ENCODE measurements at places on chromosomes 1 and 21.

DNA sequence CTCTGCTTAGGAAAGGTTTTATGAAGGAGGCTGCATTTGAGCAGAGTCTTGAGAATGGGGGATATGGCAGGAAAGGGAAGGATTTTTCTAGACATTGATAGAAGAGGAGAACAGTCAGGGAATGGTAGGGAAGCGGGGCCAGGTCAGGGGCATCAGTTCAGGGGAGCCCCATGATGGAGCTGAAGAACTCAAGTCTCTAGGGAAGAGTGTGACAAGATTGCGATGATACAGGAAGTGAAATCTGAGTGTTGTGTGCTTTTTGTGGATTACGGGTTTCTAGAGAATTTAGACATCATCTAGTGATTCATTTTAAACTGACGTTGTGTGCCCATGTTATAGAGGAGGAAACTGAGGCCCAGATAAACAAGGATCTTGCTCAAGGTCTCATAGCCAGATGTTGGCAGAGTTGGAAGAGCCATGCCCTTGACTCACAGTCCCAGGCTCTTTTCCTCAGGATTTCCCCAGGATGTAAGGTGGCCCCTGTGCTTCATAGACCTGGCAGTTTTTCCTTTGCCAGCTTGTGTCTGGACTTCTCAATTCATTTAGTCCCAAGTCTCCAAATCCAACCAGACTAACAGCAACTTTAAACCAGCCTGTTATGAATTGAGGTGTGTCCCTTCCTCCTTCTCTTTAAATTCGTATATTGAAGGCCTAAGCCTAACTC lies 130.3 kb downstream of the ROR1 start:
- no peak for DNase-seq

GRCh38 chr1:55257958-55258357 lies 42.8 kb upstream of the USP24 start:
- no peak for DNase-seq

DNA sequence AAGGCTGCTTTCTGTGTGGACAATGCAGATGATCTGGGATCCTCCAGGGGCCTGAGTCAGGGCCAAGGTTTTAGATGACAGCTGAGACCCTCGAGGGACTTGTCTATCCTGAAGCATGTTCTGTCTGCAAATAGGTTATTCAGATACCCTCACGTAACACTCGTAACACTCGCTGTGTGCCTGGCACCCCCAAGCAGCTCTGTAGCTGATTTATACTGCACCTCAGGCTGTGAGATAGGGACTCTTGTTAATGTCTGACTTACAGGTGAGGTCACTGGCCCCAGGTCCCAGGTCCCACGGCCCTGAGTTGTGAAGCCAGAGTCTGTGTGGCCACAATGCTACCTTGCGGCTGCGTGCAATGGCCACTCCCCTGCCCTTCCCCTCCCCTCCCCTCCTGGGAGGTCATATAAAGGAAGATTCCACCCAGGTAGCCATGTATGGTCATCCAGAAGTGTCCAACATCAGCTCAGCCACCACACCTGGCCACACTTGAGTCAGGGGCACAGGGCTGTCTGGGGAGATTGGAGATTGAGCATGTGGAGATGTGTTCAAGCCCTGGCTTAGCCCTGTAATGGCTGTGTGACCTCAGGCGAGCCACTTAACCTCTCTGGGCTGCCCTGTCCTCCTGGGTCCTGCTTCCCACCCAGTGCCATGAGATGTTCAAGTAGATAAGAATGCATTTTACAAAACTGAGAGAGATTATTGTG lies 687.7 kb downstream of the MATN1 start:
- DNase-seq = no peak

DNA sequence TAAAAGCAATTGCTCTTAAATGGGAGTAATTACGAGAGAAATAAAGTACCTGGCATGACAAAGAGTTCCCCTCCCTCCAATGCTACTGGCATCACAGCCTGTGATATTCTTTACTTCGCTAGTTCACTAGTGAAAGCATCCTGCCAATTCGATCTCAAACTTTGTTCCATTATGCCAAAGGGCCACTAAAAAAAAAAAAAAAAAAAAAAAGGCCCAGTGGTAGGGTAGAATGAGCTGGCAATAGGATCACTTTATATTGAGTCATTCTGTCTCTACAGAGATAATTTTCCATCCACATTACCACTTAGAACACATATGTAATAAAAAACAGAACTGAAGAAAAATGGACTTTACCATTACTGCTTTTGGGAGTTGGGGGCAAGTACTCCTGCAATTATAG lies 11.2 kb downstream of the PUM1 start:
- DNase-seq = no peak

GRCh38 chr1:176628775-176629174 lies 165.8 kb downstream of the PAPPA2 start:
- no peak for DNase-seq

GRCh38 chr21:36723371-36723881 lies 24.5 kb downstream of the SIM2 start:
- no peak for DNase-seq

DNA sequence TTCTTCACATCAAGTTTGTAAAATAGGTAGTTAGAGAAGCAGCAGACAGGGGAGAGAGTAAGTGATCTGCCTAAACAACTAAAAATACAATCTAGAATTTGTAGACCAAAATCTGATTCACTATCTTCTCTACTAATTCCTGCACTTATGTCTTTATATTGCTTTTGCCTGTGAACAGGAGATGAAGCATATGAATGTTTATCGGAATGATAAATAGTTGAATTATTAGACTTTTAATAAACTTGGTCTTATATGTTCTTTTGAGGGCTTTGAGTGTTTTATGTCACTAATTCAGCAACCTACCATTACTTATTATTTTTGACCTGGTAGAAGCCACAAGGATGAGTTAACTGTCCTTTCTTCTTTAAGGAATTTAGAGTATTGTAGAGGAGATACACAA lies 2.3 kb downstream of the DESI2 start:
- no peak for DNase-seq

DNA sequence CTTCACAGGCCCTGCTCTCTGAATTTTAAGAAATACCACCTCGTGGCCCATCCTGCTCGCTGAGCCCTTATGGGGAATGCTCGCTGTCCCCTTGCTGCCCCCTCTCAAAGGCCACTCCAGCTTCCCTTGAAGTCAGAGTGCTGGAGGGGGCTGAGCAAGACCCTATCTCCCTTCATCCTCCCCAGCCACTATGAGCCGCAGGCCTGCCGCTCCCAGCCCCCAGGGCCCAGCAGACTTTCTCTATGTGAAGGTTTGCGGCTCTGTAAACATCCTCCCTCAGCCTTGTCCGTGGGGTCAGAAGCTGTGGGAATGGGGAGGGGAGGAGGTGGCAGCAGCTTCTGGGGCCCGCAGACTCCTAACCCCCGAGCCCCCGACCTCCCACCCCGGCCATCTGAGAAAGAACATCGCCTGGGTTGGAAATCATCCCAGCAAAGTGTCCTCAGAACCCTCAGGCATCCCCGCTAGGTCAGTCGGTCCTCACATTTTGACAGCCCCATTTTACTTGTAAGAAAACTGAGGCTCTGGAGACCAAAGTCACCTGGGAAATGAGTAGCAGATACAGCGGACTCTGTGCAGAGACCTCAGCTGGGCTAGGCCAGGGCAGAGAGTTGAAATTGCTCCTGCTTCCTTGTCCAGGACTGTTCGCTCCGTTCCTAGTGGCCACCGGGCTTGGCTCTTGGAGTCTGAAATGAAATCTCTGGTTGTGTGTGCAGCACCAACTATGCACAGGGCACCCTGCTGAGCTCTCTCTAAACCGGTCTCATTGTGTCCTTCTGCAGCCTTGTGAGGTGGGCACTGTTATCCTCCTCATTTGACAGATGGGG lies 4.4 kb downstream of the KCNQ4 start:
- no peak for DNase-seq

DNA sequence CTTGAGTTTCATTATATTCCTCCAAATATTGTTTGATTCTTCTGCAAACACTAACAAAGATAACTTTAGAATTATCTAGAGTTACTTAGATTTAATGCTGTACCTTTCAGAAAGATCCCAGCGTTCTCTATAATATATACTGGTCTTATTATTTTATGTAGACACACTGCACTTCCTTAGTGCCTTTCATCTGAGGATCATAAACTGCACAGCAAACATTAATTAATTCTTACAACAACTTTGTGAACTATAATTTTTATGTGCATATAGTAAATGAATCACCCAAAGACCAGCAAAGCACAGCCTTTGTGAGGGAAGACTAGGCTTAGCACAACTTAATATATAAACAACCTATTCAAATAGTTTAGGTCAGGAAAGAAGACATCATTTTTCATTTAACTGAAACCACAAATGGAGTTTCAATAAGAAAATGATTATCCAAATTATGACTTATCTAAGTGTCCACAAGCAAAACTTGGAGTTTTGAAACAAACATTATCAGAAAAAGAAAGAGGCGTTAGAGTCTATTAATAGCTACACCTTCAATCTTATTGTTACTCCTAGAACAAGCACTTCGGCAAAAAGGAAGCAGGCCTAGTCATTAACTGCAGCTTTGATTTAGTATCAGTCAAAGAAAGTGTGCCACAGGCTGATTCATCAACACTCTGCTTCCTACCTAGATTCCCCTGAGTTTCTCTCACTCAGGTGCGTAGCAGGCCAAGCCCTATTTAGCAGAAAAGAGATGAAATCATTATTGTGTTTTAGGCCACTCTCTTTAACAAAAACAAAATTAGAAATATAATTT lies 22.5 kb upstream of the RC3H1 start:
- DNase-seq = no peak

DNA sequence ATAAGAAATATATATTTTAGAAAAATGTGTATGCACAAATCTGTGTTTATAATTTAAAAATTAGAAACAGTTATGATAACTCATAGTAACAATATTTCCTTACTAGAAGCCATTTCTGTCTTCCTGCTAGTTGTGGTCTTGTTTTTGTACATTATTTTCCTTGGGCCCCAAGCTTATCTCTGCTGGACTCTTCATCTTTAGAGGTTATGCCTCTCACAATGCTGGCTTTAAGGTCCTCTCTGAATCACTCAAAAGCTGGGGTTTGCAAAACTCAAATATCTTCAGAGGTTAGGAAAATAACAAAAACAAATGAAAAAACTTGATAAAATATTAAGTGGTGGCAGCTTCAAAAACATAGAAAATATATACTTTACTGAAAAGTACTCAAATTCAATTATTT lies 133.8 kb downstream of the PTPRC start:
- DNase-seq = no peak

DNA sequence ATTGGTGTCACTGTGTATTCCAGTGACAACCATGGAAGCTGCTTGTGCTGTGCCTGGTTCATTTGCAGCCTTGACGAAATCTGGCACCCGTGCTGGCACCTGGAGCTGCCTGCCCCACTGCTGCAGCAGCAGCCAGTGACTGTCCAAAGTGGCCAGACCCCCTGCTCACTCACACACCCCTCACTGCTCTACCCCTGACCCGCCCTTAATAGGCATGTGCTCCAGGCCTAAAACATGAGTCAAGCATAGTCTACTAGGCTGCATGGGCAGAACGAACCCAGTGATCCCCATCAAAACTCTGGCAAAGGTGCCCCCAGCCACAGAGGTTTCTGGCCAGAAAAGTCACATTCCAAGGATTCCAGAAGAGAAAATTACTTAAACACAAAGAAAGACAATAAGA lies 7.7 kb downstream of the PRAMEF1 start:
- DNase-seq = no peak

DNA sequence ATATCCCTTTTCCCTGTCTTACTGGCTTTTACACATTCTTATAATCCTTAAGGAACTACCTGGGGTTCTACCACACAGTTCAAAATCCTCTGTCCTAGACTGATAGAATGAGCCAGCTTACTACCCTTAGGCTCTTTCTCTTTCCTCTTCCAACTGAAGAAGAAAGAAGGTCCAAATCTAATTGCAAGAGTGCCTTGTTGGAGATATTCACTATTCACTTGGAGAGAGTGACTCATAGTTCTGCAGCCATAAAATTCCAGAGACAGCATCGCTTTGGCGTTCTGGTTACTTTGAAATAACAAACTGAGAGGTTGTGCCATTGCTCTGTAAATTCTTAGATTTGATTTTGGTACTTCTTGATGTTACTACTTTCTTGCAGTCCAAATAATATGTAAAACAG lies 4.2 kb downstream of the CADM3 start:
- no peak for DNase-seq

DNA sequence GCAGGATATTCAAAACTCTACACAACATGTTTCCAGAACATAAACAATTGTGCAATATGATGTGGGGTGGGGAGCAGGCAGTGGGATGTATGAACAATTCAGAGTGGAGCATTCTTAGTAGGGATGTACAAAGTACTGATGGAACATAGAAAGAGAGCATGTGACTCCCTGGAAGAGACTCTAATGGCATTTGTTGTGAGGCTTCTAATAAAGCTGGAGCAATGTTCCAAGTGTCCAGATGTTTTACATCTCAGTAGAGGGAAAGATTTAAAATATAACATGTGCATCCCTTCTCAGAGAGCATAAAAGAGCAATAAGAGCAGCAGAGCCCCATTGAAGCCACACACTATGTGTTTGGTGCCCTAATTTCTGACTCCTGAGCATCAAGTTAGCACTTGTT lies 116.5 kb downstream of the BRINP2 start:
- no peak for DNase-seq

DNA sequence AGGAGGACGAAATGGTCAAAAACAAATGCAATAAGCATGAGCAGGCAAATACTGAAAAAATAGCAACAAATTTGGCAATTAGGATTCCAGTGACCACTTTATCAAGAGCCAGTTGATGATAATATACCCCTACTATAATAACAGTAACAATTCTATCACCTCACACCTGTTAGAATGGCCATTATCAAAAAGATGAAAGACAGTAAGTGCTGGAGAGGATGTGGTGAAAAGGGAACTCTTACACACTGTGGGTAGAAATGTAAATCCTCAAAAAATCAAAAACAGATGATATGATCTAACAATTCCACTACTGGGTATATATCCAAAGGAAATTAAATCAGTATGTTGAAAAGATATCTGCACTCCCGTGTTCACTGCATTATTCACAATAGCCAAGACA lies 114.3 kb upstream of the GFI1 start:
- DNase-seq = no peak

- no peak for DNase-seq
Observed at GRCh38 chr1:24732186-24732885, 12.9 kb upstream of the CLIC4 start.

- no peak for DNase-seq
Observed at GRCh38 chr1:157137408-157138219, 581 bp downstream of the ETV3 start.

GRCh38 chr1:156910309-156910782 lies 10.1 kb upstream of the LRRC71 start:
- no peak for DNase-seq

GRCh38 chr1:55717111-55717510 lies 501.9 kb upstream of the USP24 start:
- no peak for DNase-seq

- DNase-seq = no peak
Observed at GRCh38 chr1:213680677-213681325, 307.0 kb upstream of the PROX1 start.

- DNase-seq = no peak
Observed at GRCh38 chr21:18030248-18030647, 211.1 kb upstream of the C21orf91 start.

DNA sequence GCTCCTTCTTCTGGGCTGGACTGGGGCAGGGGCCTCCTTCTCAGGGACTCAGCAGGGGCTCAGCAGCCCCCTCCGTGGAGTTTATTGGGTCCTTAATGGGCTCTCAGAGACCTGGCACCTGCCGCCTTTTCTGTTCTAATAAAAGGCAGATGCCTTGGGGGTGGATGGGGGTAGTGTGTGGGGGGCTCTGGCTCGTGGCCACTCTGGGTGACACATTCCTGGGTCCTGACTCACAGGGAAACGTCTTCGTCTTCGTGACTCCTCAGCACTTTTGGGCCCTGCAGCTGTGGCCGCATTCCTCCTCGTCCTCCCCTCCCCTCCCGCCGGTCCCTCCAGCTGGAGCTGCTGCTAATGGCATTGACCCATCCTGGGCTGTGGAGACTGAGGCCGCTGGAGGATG lies 107.8 kb upstream of the WNT4 start:
- no peak for DNase-seq

- no peak for DNase-seq
Observed at GRCh38 chr1:226950871-226951270, 10.8 kb downstream of the COQ8A start.
